ENCODE measurements at places on chromosomes 12 and 14. TPM values are rescaled to one million over a fixed set of nuclear protein-coding genes. Genes with fewer than 3 reads are reported as not detected.

DNA sequence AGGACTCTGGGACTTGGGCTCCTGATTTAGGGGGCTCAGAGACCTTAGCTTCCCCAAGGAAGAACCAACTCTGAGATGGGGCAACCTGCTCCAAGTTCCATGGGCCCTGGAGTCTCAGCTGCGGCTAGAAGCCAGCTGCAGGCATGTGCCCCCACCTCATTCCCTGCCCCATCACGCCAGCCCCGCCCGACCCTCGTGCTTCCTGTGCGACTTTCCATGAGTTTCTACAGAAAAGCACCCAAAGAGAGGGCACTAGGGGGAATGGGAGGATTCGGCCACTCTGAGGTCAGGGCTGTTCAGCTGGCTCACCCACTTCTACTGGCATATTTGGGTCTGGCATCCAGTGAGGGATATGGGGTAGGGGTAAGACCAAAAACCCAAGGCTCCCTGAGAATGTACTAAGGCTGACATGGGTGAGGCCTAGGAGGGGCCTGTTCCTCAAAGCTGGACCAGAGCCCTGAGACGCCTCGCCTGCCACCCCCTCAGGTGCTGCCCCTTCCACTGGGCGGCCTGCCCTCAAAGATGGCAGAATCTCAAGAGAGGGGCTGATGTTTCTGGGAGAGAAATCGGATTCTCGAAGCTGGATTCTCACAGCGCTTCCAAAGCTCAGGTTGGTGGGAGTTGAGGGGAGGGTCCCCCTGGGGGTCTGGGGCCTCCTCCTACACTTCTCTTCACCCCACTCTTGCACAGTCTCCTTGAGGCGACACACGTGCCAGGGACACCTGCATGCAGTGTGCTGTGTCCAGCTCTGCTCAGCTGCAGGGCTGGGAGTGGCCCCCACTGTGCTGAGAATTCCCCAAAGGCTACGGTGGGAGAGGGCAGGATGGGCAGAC, 22.1 kb downstream of the FAIM2 start:
- H3K27me3 ChIP-seq: no peaks in the 10 kb centered on the region
- H3K27ac ChIP-seq: no peak overlapping the region
- H3K4me3 ChIP-seq: no peak overlapping the region

DNA sequence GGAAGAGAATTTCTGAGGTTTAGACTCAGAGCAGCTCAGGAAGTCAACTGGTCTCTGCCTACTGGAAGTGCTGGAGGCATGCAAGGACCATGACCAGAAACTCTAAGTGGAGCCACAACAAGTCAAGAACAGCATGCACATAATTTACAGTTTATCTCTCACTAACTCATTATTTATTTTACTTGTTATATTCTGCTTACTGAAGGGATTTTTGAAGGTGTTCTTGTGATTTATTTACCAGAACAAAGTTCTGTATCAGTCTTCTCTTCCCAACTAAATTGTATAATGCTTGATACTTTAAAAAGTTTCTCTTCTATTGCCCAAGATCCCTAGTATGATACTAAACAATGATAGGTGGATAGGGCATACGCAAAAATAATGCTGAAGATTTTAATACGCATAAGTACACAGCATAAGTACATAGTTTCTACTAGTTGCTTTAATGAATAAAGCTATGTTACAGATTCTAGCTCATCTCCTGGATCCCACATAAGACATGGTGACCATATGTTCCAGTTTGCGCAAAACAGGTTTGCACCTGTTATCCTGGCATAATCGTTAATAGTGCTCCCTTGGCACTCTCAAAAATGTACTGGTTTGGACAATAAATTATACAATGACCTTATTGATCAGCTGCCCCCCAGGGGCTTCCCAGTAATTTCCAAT, 11.6 kb upstream of the SPTB start:
- H3K4me3 ChIP-seq: no peak overlapping the region
- H3K36me3 ChIP-seq: no peaks in the 10 kb centered on the region
- H3K27me3 ChIP-seq: no peaks in the 10 kb centered on the region

DNA sequence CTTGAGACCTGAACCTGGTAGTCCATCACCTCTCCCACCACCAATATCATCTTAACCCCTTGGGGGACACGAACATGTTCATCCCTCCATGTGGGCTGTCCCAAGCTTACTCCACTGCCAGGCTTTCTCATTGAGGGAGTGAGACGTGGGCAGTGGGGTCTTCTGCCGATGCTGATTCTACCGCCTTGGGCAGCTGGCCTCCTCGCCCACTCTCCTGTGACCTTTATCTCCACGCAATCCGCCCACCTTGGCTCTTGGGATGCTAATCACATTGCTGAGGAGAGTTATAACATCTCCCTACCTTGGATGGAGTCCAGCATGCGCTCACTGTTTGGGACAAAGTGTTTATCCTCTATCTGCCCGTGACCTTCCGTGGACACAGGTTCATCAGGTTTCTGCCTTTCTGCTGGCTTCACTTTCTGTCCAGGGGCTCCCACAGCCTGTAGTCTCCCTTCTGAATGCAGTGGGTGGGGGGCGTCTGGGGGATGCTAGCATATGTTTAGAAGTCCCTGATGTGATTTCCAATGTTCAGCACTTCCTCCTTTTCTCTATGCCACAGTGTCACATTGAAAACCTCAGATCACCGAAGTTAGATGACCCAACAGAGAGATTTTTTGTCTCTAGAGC, 53.2 kb upstream of the ESRRB start:
- no peaks in the 10 kb centered on the region for H3K36me3 ChIP-seq
- DNase-seq: no peak
- no peak overlapping the region for H3K27ac ChIP-seq
- no peaks in the 10 kb centered on the region for H3K27me3 ChIP-seq

Gene GPR68
- 0.23 TPM for polyA plus RNA-seq

Gene GALNT4
- polyA plus RNA-seq: 2.6 TPM

Gene ASB2
- 1.3 TPM for polyA plus RNA-seq

Gene SMIM41
- polyA plus RNA-seq: 0.19 TPM

- peaks cover 3% of the 10 kb centered on the region for H3K4me1 ChIP-seq
- no peak overlapping the region for H3K27ac ChIP-seq
- DNase-seq: no peak
- H3K4me3 ChIP-seq: no peak overlapping the region
- H3K27me3 ChIP-seq: peaks cover 4% of the 10 kb centered on the region
Measured at GRCh38 chr12:51536159-51536558, 54.9 kb upstream of the SCN8A start.

DNA sequence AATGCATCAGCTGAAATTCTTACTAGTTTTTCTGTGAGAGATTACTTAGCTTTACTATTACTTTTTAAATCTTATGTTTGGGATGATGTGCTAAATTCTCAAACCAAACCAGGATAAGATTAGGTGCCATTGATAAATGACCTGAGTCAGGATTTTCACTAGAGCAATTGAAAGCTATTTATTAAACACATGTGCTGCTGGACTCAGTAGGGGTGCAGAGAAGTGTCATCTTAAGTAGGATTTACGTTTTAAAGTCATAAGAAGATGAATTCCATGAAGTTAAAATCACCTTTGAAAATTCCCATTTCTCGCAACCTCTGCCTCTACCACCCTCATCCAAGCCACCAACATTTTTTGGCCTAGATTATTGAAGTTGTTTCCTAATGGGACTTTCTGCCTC, 8.8 kb downstream of the TMEM263 start:
- no peak overlapping the region for H3K4me3 ChIP-seq
- no peak for DNase-seq
- H3K36me3 ChIP-seq: peaks cover 5% of the 10 kb centered on the region
- H3K27ac ChIP-seq: no peak overlapping the region

- H3K27me3 ChIP-seq: no peaks in the 10 kb centered on the region
- no peaks in the 10 kb centered on the region for H3K36me3 ChIP-seq
- no peaks in the 10 kb centered on the region for H3K4me1 ChIP-seq
- H3K4me3 ChIP-seq: no peak overlapping the region
- DNase-seq: no peak
Measured at GRCh38 chr14:105926373-105927095, 400.2 kb downstream of the TMEM121 start.

Gene FGF6
- polyA plus RNA-seq: not detected

DNA sequence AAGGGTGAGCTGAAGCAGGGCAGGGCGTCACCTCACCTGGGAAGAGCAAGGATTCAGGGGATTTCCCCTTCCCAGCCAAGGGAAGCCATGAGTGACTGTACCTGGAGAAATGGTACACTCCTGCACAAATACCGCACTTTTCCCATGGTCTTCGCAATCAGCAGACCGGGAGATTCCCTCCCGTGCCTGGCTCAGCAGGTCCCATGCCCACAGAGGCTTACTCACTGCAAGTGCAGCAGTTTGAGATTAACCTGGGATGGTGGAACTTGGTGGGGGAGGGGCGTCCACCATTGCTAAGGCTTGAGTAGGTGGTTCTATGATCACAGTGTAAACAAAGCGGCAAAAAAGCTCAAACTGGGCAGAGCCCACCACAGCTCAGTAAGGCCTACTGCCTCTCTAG, 11.0 kb upstream of the DHRS4 start:
- peak; percentile 65 for DNase-seq
- H3K36me3 ChIP-seq: no peaks in the 10 kb centered on the region
- H3K4me3 ChIP-seq: no peak overlapping the region
- peaks cover 11% of the 10 kb centered on the region for H3K4me1 ChIP-seq
- H3K27ac ChIP-seq: peak overlapping the region; percentile 10

GRCh38 chr12:32379667-32380066, 19.7 kb upstream of the FGD4 start:
- no peak overlapping the region for H3K4me3 ChIP-seq
- H3K27ac ChIP-seq: no peak overlapping the region
- H3K4me1 ChIP-seq: no peaks in the 10 kb centered on the region
- no peaks in the 10 kb centered on the region for H3K36me3 ChIP-seq
- no peaks in the 10 kb centered on the region for H3K27me3 ChIP-seq

Gene PROX2
- polyA plus RNA-seq: not detected

DNA sequence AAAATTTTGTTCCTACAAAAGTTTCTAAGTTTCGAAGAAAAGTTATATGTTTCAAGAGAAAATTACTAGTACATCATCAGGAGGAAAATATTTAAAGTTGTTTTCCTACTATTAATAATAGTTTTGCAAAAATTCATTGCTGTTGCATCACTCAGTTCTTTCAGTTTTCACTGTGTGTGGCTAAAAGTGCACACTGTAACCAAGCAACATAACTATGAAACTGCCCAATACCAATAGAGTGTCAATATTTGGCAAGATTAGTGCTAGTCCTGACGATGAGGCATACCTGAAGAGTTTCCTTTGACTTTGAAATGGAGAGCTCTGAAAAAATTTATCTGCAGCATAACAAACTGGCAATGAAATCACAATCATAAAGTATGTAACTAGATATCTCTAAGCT, 194.3 kb downstream of the CPNE8 start:
- DNase-seq: no peak
- H3K27ac ChIP-seq: no peak overlapping the region
- H3K27me3 ChIP-seq: no peaks in the 10 kb centered on the region
- H3K36me3 ChIP-seq: no peaks in the 10 kb centered on the region
- H3K4me3 ChIP-seq: no peak overlapping the region

Gene SOS2
- polyA plus RNA-seq: 9.1 TPM

Gene NTF3
- 0.46 TPM for polyA plus RNA-seq

DNA sequence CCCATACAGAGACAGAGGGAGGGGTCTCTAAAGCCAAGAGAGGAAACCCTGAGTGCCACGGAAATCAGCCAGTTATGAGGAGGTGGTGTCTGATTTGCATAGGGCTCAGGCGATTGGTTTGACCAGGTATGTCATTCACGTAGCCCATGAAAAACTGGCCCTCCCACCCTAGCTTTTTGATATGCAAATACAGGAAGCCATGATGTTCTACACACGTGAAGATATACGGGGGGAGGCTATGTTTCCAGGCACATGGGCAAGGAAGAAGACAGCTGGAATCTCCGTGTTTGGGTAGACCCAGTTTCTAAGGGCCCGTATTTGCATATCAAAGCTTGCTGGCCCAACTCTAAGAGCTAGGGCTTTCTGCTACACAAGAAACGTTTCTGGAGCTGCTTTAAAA, 717.8 kb upstream of the SEL1L start:
- H3K27me3 ChIP-seq: no peaks in the 10 kb centered on the region
- DNase-seq: no peak
- no peaks in the 10 kb centered on the region for H3K4me1 ChIP-seq
- no peaks in the 10 kb centered on the region for H3K36me3 ChIP-seq

Gene EIF2B2
- 12.4 TPM for polyA plus RNA-seq

GRCh38 chr12:109731231-109731731, 17.7 kb downstream of the FAM222A start:
- H3K4me1 ChIP-seq: no peaks in the 10 kb centered on the region
- H3K27ac ChIP-seq: no peak overlapping the region
- peak; percentile 46 for DNase-seq
- no peaks in the 10 kb centered on the region for H3K36me3 ChIP-seq

Data from pancreas (tissue), 10 donors.